ENCODE measurements at places on chromosomes 12 and 14.
A peak's percentile ranks its signal among the peaks of the same experiment; 100 is the strongest.

DNA sequence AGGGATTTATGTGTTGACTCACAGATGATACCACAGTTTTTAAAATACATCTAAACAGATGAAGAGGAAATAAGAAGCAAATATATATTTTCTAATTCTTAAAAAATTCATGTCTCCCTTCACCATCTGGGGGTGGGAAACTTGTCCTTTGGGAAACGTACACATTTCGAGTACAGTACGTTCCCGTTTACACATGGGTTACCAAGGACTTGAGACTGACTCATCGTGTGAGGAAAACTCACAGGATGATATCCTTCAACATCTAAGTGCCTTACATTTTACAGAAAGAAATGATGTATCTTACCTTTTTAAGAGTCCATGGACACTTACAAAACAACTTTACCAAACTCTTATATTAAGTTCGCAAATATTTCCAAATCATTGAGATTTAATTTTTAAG is 16.0 kb upstream of the FBLN5 start:
- DNase-seq, result peak; percentile 23

DNA sequence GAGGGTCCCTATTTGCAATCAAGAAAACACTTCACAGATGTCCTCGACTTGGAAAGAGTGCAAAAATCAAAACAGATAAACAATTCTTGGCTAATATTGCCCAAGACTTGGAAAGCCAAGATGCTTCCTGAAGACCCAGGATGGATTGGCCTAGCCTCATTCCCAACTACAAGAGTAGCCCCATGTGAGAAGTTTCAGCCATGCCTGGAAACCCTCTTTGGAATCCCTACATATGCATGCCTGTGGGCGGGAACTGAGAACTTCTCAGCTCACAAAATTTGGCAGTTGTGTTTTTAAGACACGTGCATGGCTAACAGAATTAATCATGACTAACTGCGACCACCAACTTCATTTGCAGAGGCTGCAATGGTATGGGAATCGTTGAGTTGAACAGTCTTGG is 283.2 kb upstream of the TBX3 start:
- peak; percentile 19 for DNase-seq

- peak; percentile 6 for DNase-seq
Observed at GRCh38 chr12:44873898-44874297, 2.2 kb downstream of the NELL2 start.

DNA sequence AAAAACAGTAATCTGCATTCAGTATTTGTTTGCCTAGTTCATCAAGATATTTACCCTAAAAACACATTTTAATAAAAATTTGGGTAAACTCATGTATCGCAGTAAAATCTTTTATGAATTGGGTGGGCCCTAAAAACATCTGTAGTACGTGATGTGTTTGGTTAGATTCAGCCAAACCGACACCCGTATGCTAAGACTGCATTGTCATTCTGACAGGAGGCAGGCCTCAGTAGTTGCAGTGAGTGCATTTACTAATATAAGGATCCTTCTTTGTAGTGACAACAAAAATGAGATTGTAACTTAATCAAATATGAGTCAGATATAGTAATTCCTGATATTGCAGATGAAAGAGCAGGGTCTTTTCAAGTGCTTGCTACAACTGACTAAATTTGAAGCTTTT is 191.8 kb downstream of the SLC16A7 start:
- peak; percentile 14 for DNase-seq

DNA sequence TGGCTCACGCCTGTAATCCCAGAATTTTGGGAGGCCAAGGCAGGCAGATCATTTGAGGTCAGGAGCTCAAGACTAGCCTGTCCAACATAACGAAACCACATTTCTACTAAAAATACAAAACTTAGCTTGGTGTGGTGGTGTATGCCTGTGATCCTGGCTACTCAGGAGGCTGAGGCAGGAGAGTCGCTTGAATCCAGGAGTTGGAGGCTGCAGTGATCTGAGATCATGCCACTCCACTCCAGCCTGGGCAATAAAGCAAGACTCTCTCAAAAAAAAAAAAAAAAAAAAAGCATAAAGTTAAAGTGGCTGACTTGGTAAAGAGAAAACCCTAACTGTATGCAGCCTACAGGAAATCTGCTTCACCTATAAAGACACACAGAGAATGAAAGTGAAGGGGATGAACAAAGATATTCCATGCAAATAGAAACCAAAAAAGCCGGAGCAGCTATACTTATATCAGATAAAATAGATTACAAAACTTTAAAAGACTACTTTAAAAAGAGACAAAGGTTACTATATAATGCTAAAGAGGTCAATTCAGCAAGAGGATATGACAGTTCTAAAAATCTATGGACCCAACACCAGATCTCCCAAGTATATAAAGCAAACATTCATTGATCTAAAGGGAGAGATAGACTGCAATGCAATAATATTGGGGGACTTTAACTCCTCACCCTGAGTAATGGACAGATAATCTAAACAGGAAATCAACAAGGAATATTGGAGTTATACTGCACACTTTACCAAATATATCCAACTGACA is 4.1 kb downstream of the CLEC2B start:
- DNase-seq, result no peak

GRCh38 chr14:22830443-22831010 is 840 bp downstream of the MRPL52 start:
- no peak for DNase-seq

DNA sequence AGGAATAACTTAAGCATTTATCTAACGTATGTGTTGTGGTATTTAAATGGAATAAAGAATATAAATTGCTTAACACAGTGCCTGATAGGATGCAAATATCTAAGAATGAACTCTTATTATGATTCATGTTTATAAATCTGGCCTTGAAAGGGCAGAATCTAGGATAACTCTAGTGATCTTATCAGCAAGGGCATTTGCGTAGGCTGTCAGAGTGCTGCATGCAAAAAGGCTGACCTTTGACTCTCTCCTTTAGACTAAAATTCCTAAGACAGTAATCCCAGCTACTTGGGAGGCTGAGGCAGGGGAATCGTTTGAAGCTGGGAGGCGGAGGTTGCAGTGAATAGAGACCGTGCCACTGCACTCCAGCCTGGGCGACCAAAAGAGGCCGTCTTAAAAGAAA is 31.3 kb upstream of the ANP32D start:
- no peak for DNase-seq

GRCh38 chr12:5305886-5306545 is 125.9 kb upstream of the NTF3 start:
- no peak for DNase-seq

- no peak for DNase-seq
Observed at GRCh38 chr14:65301862-65302539, 110.5 kb upstream of the FUT8 start.

- no peak for DNase-seq
Observed at GRCh38 chr12:59491877-59492276, 104.0 kb upstream of the SLC16A7 start.

GRCh38 chr12:26106347-26106746 is 18.5 kb downstream of the BHLHE41 start:
- no peak for DNase-seq

DNA sequence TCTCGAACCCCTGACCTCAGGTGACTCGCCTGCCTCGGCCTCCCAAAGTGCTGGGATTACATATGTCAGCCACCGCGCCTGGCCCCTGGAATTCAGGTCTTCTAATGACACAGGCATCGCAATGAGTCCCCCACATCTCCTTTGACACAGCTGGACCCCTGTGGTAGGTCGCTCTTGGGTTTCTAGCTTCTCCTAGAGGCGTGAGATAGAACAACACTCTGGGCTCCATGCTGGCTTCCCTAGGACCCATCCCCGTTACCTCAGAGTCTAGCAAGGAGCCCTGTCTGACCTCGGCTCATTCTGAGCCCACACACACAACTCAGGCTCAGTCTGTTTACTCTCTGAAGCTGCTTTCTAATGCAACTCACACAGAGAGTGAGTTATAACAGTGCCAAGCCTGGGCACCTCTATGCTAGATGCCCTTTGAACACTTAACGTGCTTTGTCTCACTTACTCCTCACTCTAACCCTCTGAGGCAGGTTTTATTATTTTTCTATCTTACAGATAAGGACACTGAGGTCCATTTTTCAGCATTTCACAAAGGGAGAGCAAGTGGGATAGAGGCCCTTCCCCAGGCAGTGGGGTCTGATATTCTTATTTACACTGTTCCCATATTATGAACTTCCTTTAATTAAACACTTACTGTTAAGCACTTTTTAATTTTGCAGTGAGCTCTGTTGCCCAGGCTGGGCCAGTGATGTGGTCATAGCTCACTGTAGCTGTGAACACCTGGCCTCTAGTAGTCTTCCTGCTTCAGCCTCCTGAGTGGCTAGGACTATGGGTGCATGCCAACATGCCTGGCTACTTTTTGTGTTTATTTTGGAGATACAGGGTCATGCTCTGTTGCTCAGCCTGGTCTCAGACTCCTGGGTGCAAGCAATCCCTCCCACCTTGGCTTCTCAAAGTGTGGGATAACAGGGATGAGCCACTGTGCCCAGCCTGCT is 40.6 kb upstream of the RBM19 start:
- no peak for DNase-seq

Measured in AG10803 (cell line).